ENCODE measurements at places on chromosomes 6 and 20.

DNA sequence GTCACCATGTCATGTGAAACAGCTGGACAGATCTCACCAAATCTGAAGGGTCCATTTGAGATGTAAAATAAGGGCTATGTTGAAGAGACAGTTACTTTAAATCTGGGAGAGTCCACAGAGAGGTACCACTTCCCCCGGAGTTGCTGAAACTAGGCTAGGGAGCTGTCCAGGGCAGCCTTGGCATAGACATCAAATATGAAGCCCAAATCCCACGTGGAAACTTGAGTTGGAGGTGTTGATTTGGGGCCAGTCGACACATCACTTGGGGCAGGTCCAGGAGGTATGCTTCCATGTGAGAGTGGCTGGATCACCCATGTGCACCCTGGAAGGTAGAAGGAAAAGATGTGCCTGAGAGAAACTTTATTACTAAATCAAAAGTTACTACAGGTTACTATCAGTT is 12.0 kb upstream of the SERPINB9 start:
- no peak overlapping the region for H3K4me3 ChIP-seq
- H3K27ac ChIP-seq: no peak overlapping the region
- H3K27me3 ChIP-seq: no peaks in the 10 kb centered on the region

- H3K27ac ChIP-seq: no peak overlapping the region
- H3K4me3 ChIP-seq: no peak overlapping the region
- H3K36me3 ChIP-seq: no peaks in the 10 kb centered on the region
- no peaks in the 10 kb centered on the region for H3K27me3 ChIP-seq
- H3K4me1 ChIP-seq: no peaks in the 10 kb centered on the region
Measured at GRCh38 chr20:48262466-48262865, 477.2 kb upstream of the SULF2 start.

DNA sequence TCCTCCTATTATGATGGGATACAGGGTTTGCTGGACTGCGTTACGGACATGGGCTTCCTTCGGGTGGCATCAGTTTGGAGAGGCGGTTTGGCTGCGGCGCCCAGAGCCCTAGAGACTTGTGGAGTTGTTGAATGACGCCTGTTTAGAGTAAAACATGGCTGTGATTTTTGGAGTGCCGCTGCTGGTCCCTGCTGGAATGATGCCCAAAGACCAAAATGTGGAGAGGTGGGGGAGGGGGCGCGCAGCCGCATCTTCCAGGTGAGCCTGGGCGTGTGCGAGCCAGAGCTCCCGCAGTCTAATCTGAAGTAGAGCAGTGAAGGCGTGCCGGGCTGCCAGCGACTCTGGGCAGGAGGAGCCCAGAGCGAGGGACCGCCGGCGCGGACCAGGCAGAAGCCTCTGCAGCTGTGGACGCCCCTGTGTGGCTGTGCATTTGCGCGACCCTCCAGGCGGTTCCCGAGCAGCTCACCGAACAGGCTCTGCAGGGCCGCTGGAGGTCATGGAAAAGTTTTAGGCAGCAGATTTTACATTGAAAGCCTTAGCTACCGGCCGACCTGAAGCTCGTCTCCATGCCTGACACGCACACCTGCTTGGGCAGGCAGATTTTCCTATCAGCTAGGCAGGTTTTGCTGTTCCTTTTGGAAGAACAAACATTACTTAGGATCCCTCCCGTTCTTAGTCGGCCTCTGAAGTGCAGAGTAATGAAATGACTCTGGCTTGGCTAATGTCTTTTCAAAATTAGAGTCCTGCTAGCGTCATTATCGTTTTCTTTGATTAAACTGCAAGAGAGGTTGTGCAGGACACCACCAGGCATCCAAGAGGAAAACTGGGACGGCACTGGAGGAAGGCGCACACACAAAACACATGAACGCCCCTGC is 298.2 kb downstream of the PHACTR1 start:
- DNase-seq: no peak
- H3K27ac ChIP-seq: no peak overlapping the region
- H3K4me1 ChIP-seq: peaks cover 23% of the 10 kb centered on the region
- H3K4me3 ChIP-seq: peak overlapping the region; percentile 51
- no peaks in the 10 kb centered on the region for H3K27me3 ChIP-seq
- H3K36me3 ChIP-seq: no peaks in the 10 kb centered on the region

DNA sequence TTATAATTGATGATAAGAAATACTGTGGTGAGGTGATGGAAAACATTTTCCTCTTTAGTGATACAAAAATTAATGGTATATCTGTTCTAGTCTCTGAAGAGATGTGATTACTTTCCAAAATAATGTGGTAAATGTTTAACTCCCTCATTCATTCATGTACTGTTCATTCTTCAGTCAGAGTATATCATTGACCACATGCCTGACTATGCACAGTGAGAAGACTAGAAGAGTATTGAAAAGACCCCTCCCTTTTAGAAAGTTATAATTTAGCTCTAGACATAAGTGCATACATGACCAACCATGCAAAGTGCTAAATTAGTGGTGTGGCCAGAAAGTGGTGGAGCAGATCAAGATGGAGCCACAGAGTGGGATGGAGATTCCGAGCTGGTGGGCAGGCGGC is 133.0 kb downstream of the CLIC5 start:
- H3K27me3 ChIP-seq: no peaks in the 10 kb centered on the region
- peaks cover 23% of the 10 kb centered on the region for H3K4me1 ChIP-seq
- H3K36me3 ChIP-seq: no peaks in the 10 kb centered on the region

- no peaks in the 10 kb centered on the region for H3K36me3 ChIP-seq
- H3K27ac ChIP-seq: no peak overlapping the region
- DNase-seq: no peak
- H3K4me1 ChIP-seq: no peaks in the 10 kb centered on the region
- no peaks in the 10 kb centered on the region for H3K27me3 ChIP-seq
Measured at GRCh38 chr6:12208190-12208589, 82.0 kb upstream of the EDN1 start.

GRCh38 chr6:47032974-47033765 is 9.0 kb downstream of the ADGRF1 start:
- no peak overlapping the region for H3K27ac ChIP-seq
- H3K36me3 ChIP-seq: no peaks in the 10 kb centered on the region
- peaks cover 16% of the 10 kb centered on the region for H3K4me1 ChIP-seq
- H3K4me3 ChIP-seq: no peak overlapping the region

GRCh38 chr6:134883314-134883713 is 66.6 kb downstream of the ALDH8A1 start:
- no peaks in the 10 kb centered on the region for H3K27me3 ChIP-seq
- no peaks in the 10 kb centered on the region for H3K36me3 ChIP-seq
- no peak overlapping the region for H3K27ac ChIP-seq
- DNase-seq: no peak

GRCh38 chr6:16836144-16836981 is 75.1 kb upstream of the ATXN1 start:
- H3K27ac ChIP-seq: peak overlapping the region; percentile 30
- no peaks in the 10 kb centered on the region for H3K4me1 ChIP-seq
- H3K36me3 ChIP-seq: no peaks in the 10 kb centered on the region
- H3K4me3 ChIP-seq: peak overlapping the region; percentile 28

DNA sequence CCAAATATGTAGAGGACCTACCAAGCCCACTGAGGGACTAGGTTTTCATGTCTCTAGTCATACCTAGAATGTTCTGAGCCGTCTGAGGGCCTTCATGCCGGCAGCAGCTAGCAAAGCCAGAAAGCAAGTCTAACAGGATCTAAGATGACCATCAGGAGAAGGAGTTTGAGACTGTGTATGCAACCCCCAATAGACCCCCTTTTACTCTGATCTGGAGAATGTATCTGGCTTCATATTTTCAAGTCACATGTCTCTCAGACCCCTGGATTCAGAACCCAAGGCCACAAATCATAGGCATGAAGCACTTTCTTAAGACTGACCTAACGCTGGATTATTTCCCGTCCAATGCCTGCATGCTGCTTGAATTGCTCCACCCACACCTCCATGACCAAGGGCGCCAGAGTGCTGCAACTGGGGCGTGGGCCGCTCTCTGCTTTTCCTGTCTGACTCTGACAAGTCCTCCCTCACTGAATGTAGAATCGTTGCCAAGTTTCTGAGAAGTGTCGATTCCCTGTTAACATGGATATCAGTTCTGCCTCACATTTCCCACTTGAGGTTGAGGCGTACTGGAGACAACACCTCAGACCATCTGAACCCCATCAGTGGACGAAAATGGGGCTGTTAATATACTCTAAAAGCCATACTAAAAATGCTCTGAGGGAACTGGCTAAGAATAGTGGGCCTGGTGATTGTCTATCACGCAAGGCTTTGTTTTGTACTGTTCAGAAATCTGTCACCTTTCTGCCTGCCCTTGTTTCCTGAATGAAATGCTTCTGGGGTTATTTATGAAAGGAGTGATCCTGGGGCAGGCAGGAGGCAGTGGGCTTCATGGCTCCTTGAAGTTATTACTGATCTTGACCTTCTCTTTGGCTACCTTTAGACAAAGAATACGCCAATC is 23.9 kb upstream of the ASXL1 start:
- H3K4me1 ChIP-seq: no peaks in the 10 kb centered on the region
- no peak for DNase-seq
- H3K27me3 ChIP-seq: no peaks in the 10 kb centered on the region
- no peak overlapping the region for H3K4me3 ChIP-seq
- peaks cover 11% of the 10 kb centered on the region for H3K36me3 ChIP-seq

DNA sequence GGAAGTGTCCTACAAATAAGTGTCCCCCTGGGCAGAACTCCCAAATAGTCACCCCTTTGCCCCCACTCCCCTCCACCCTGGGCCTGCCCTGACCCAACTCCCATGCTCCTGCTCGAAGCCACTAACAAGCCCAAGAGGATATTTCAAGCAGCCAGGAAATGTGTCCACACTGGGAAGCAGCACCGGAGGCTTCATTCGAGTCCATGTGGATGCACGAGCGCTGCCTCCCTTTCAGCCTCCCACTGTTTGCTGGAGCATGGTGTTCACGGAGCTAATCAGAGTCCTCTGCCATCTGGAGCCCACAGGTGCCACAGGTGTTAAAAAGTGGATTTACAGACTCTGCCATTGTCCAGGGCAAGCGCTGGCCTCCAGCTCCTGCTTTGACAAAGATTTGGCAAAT is 177.6 kb downstream of the TTLL2 start:
- no peaks in the 10 kb centered on the region for H3K27me3 ChIP-seq
- H3K4me3 ChIP-seq: no peak overlapping the region
- DNase-seq: no peak

- H3K4me3 ChIP-seq: no peak overlapping the region
- no peaks in the 10 kb centered on the region for H3K27me3 ChIP-seq
- H3K4me1 ChIP-seq: peaks cover 50% of the 10 kb centered on the region
- DNase-seq: no peak
Measured at GRCh38 chr6:31837369-31838113, 10.0 kb downstream of the HSPA1B start.

DNA sequence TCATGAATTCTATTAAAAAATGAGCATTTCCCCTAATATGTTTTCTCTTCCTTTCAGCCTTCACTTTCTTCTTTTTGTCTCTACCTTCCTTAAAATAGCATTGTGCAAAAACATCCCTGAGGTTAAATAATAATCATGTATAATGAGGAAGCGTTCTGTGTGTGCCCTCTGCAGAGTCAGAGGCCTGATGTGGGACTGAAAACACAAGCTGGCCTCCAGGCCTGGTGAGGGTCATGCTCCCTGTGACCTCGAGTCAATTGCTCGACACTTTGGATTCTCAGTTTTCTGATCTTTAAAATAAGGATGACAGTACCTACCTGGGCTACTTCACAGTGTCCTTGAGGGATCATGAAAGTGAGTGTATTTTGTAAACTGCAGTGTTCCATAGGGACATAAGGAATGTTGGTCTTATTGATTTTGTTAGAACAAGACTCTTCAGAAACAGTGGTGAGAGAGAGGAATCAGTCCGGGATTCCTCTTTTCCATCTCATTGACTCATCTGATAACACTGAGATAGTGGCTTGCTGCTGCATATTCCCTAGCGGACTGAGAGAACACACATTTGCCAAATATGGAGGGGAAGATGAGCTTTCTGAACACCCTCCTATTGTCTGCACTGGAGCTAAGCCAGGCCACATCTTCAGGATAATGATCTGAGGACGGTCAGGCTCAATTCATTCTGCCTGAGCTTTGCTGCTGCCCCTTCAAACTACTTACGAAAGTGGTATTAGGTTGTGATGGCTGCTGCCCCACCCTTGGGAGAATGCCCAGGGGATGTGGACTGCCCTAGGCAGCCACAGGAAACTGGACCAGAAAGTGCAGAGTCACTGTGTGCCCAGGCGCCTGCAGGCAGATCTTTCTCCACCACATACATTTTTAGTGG is 39.6 kb upstream of the PDE7B start:
- H3K36me3 ChIP-seq: no peaks in the 10 kb centered on the region
- H3K4me3 ChIP-seq: no peak overlapping the region
- no peak for DNase-seq
- H3K27me3 ChIP-seq: no peaks in the 10 kb centered on the region

- no peak overlapping the region for H3K4me3 ChIP-seq
- H3K4me1 ChIP-seq: peaks cover 30% of the 10 kb centered on the region
- no peak overlapping the region for H3K27ac ChIP-seq
- DNase-seq: no peak
- H3K27me3 ChIP-seq: no peaks in the 10 kb centered on the region
- no peaks in the 10 kb centered on the region for H3K36me3 ChIP-seq
Measured at GRCh38 chr6:37691904-37692806, 5.5 kb downstream of the MDGA1 start.

- H3K4me3 ChIP-seq: peak overlapping the region; percentile 54
- H3K36me3 ChIP-seq: no peaks in the 10 kb centered on the region
- H3K4me1 ChIP-seq: peaks cover 15% of the 10 kb centered on the region
- no peak overlapping the region for H3K27ac ChIP-seq
- no peaks in the 10 kb centered on the region for H3K27me3 ChIP-seq
- DNase-seq: no peak
Measured at GRCh38 chr20:31861385-31862156, 8.8 kb downstream of the DUSP15 start.

DNA sequence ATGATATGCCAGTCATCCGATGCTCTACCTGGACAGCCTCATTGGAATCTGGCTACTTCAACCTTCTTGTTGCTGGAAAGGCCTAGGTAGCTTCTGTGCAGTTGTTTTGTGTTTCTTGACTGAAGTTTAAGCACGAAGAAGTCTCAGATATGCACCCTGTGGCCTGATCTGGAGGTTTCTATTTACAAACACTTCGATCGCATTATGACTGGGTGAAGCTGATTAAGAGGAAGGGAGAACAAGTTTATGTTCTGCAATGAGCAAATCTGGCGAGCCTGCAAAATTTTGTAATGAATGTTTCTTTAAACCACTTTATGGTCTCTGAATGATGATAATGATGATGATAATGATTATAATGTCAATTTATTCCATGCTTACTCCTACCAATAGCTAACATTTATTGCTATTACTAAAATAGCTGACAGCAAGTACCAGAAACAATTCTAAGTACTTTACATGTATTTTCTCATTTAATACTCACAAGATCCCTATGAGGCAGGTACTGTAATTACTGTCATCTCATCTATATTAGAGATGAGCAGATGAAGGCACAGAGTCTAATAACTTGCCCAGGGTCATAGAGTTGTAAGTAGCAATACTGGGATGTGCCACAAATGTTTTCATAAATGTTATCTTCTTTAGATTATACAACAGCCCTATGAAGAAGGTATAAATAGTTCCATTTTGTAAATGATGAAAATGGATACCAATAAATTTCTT is 126.1 kb upstream of the UST start:
- H3K27me3 ChIP-seq: no peaks in the 10 kb centered on the region
- DNase-seq: no peak
- H3K4me1 ChIP-seq: peaks cover 5% of the 10 kb centered on the region
- H3K4me3 ChIP-seq: no peak overlapping the region
- no peak overlapping the region for H3K27ac ChIP-seq
- no peaks in the 10 kb centered on the region for H3K36me3 ChIP-seq

Measured in vagina (tissue), 2 donors.